ENCODE measurements at places on chromosomes 3 and 15.

- no peaks in the 10 kb centered on the region for H3K36me3 ChIP-seq
- H3K27me3 ChIP-seq: no peaks in the 10 kb centered on the region
- no peak overlapping the region for H3K27ac ChIP-seq
- DNase-seq: no peak
Measured at GRCh38 chr3:111767756-111768445, 91.2 kb upstream of the PHLDB2 start.

- no peak for DNase-seq
- no peaks in the 10 kb centered on the region for H3K36me3 ChIP-seq
- no peak overlapping the region for H3K4me3 ChIP-seq
- H3K4me1 ChIP-seq: no peaks in the 10 kb centered on the region
- no peaks in the 10 kb centered on the region for H3K27me3 ChIP-seq
Measured at GRCh38 chr3:31521468-31521867, 11.3 kb upstream of the STT3B start.

DNA sequence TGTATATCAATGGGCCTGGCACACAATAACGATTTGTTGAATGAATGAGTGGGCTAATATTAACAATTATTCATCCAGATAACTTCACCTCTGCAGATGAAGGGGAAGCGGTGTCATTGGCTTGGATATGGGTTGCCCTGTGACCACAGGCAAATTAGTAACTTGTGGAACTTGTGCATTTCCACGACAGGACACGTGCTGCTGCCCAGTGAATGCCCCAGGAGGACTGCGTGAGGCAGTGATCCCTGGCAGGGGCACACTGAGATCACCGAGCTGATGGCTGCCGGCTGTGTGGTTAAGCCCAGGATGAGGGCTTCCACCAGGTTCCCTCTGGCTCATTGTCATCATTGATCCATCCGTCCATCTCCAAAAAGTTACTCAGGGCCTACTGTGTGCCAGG, 84.1 kb upstream of the HACD2 start:
- H3K36me3 ChIP-seq: peaks cover 7% of the 10 kb centered on the region
- no peak for DNase-seq
- H3K27me3 ChIP-seq: no peaks in the 10 kb centered on the region
- peak overlapping the region; percentile 56 for H3K27ac ChIP-seq

DNA sequence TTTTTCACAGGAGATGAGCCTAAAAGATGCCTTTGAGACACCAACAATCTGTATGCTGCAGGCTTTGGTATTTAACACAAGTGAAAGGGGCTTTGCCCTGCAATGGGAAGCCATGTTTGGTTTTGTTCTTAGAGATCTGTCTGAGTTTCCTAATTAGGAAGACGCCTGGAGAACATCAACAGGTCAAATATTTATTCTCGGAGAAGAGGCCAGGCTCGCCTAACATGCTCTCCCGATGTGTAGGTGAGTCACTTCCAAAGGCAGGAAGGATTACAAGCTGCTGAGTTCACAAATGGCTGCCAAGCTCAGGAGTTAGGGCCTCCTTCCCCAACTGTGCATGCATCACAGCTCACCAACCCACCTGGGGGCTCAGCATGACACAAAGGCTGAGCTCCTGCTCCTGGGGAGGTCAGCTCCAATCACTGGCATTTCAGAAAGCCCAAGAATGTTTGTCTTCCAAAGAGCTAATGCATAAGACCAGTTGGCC, 119.5 kb upstream of the PRICKLE2 start:
- no peak overlapping the region for H3K4me3 ChIP-seq
- H3K36me3 ChIP-seq: no peaks in the 10 kb centered on the region
- peaks cover 4% of the 10 kb centered on the region for H3K4me1 ChIP-seq
- H3K27me3 ChIP-seq: no peaks in the 10 kb centered on the region

DNA sequence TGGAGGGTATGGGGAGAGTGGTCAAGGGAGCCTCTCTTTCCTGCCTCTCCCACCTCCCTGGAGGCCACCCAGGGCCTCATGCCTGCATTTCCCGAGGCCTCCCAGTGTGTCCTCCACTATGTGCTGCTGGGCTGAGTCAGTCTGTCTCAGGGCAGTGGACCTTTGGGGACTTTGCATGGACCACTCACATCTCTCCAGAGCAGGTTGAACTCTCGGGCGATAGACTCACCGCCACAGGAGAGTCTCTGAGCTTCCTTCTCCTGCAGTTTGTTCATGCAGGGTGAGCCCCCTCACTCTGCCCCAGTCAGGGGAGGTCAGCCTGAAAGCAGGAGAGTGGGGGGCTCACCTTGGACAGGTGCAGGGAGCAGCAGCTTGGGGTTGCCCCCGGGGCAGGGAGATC, 60.5 kb upstream of the SEC22A start:
- H3K27me3 ChIP-seq: no peaks in the 10 kb centered on the region
- H3K4me1 ChIP-seq: peaks cover 6% of the 10 kb centered on the region
- no peak for DNase-seq
- no peak overlapping the region for H3K27ac ChIP-seq
- H3K36me3 ChIP-seq: no peaks in the 10 kb centered on the region

GRCh38 chr15:81263477-81263876, 60.5 kb downstream of the STARD5 start:
- H3K27ac ChIP-seq: no peak overlapping the region
- no peak overlapping the region for H3K4me3 ChIP-seq
- peaks cover 13% of the 10 kb centered on the region for H3K27me3 ChIP-seq
- H3K36me3 ChIP-seq: no peaks in the 10 kb centered on the region
- peaks cover 11% of the 10 kb centered on the region for H3K4me1 ChIP-seq
- DNase-seq: no peak

DNA sequence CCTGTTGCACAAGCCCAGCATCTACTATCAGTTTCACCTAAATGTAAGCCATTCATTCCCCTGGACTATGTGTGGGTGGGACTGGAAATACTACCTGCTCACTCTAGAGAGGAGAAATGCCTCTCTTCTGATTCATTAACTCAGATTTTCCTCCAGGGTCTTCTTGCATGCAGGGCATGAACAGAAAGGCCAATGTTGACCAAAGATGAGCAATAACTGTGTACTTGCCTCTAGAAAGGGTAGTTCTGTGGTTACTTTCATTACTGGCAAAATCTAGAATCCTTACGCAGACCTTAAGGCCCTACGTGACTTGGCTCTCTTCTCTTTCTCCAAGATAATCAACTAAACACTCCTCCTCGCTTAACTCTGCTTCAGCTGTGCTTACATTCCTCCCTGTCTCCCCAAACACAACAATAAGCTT, 81.4 kb upstream of the PSMD6 start:
- no peak overlapping the region for H3K4me3 ChIP-seq
- no peaks in the 10 kb centered on the region for H3K36me3 ChIP-seq
- H3K4me1 ChIP-seq: peaks cover 6% of the 10 kb centered on the region
- no peak overlapping the region for H3K27ac ChIP-seq
- H3K27me3 ChIP-seq: no peaks in the 10 kb centered on the region
- no peak for DNase-seq

DNA sequence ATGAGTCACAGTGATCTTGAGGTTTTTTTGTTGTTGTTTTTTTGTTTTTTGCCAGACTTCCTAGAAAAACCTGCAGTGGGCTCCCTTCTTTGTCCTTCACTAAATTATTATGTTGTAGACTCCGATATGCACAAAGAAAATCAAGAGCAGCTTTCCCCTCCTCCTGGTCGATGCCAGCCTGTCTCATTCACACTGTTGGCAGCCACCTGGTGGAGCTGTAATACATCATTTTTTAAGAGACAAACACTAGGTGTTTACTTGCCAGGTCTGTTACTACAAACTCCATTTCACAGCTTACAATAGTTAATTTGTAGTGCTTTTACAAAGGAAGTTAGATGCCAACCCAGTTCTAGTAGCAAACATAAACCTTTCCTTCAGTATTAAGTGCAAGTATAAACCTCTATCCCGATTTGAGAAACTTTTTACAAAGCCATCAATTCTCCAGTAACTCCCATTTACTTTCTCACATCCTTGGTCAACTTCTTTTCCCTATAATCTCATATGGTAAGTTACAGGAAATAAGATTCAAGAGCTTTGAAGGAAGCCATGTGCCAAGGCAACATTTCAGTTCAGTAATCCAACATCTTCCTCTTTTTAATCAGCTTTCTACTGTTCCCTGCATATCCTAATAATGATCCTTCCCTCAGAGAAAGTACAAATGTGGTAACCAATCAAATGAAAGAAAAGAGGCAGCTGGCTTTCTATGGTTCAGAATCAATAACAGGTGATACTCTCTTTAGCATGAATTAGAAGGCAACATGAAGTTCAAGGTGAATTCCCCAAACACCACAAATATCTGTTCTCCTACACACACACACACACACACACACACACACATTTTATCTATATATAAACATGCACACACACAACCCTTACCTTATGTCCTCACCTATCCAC, 14.0 kb downstream of the AAGAB start:
- no peaks in the 10 kb centered on the region for H3K36me3 ChIP-seq
- peaks cover 4% of the 10 kb centered on the region for H3K4me1 ChIP-seq
- no peaks in the 10 kb centered on the region for H3K27me3 ChIP-seq
- no peak overlapping the region for H3K4me3 ChIP-seq
- DNase-seq: peak; percentile 41
- H3K27ac ChIP-seq: no peak overlapping the region

DNA sequence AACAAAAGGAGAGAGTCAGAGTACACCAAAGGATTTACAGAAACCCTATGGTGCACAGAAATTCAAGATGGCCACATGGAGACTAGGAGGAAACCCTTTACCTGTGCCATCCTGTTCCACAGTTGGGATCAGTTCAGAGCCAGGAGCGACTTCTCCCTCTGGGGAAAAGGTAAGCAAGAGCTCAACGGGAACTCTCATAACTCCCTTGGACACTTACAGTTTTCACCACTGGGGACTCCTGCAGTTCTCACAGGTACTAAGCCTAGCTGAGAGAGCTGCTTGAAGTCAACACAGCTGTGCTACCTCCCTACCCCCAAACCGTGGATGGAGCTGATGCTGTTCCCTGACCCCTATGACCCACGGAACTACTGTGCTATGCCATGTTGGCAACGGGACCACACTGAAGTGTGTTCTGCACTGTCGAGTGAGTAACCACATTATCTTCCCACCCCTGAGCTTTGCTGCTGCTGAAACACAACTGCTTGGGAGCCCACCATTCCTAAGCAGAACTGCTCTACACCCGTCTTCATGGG, 606.8 kb downstream of the GBE1 start:
- H3K36me3 ChIP-seq: no peaks in the 10 kb centered on the region
- no peaks in the 10 kb centered on the region for H3K27me3 ChIP-seq
- H3K27ac ChIP-seq: no peak overlapping the region
- no peaks in the 10 kb centered on the region for H3K4me1 ChIP-seq

GRCh38 chr3:114718071-114718897, 424.5 kb downstream of the TIGIT start:
- no peaks in the 10 kb centered on the region for H3K27me3 ChIP-seq
- H3K4me3 ChIP-seq: no peak overlapping the region
- H3K36me3 ChIP-seq: no peaks in the 10 kb centered on the region
- H3K4me1 ChIP-seq: peaks cover 16% of the 10 kb centered on the region

DNA sequence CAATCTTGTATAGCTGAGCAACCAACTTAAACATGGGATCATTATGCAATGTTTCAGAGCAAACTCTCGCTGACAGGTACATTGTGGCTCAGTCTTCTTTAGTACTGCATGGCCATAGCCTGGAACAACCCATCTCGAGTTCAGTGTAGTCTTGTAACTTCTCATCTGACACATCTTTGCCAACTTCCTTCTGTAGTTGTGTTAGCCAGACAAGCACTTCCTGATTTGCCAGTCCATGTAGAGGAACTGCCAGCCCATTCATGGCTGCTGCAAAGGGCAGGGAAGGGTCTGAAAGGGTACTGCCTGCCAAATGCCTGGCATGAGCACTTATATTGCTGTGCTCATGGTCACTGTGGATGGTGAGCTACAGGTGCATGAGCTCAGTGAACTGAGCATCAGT, 49.2 kb upstream of the CCDC54 start:
- no peak overlapping the region for H3K4me3 ChIP-seq
- H3K27me3 ChIP-seq: no peaks in the 10 kb centered on the region
- H3K36me3 ChIP-seq: no peaks in the 10 kb centered on the region
- no peaks in the 10 kb centered on the region for H3K4me1 ChIP-seq
- no peak for DNase-seq

- no peak overlapping the region for H3K4me3 ChIP-seq
- H3K36me3 ChIP-seq: no peaks in the 10 kb centered on the region
- no peaks in the 10 kb centered on the region for H3K4me1 ChIP-seq
- H3K27me3 ChIP-seq: no peaks in the 10 kb centered on the region
- H3K27ac ChIP-seq: no peak overlapping the region
- DNase-seq: no peak
Measured at GRCh38 chr3:46607603-46608028, 4.7 kb upstream of the FAM240A start.

DNA sequence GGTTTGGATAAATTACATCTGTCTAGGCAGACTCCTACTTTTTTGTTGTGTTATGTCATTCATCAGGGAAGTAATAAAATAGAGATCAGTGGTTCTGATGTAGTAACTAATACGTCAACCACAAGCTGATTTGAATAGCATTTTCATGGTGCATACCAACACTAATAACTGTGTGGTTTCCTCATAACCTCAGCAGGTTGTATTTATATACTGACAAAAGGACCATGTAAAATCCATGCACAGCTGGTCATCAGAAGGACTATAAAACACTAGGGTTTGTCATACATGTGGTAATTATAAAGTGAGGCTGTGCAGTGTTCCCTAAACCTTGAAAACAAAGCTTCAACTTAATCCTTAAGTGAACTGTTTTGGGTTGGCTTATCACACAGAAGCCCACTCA, 216.8 kb upstream of the RBMS3 start:
- H3K36me3 ChIP-seq: no peaks in the 10 kb centered on the region
- H3K27me3 ChIP-seq: no peaks in the 10 kb centered on the region
- H3K27ac ChIP-seq: no peak overlapping the region
- DNase-seq: no peak

GRCh38 chr3:38562467-38562925, 66.4 kb downstream of the EXOG start:
- no peak overlapping the region for H3K27ac ChIP-seq
- no peak for DNase-seq
- H3K4me1 ChIP-seq: no peaks in the 10 kb centered on the region
- H3K4me3 ChIP-seq: no peak overlapping the region
- H3K36me3 ChIP-seq: no peaks in the 10 kb centered on the region
- H3K27me3 ChIP-seq: no peaks in the 10 kb centered on the region

- peak overlapping the region; percentile 74 for H3K27ac ChIP-seq
- H3K4me1 ChIP-seq: peaks cover 5% of the 10 kb centered on the region
- no peaks in the 10 kb centered on the region for H3K27me3 ChIP-seq
- H3K4me3 ChIP-seq: no peak overlapping the region
Measured at GRCh38 chr3:129087138-129087702, 26.6 kb downstream of the GP9 start.

GRCh38 chr3:33798113-33798417, 365 bp upstream of the PDCD6IP start:
- H3K4me1 ChIP-seq: peaks cover 32% of the 10 kb centered on the region
- DNase-seq: no peak
- no peaks in the 10 kb centered on the region for H3K27me3 ChIP-seq
- peak overlapping the region; percentile 84 for H3K4me3 ChIP-seq
- peak overlapping the region; percentile 97 for H3K27ac ChIP-seq

DNA sequence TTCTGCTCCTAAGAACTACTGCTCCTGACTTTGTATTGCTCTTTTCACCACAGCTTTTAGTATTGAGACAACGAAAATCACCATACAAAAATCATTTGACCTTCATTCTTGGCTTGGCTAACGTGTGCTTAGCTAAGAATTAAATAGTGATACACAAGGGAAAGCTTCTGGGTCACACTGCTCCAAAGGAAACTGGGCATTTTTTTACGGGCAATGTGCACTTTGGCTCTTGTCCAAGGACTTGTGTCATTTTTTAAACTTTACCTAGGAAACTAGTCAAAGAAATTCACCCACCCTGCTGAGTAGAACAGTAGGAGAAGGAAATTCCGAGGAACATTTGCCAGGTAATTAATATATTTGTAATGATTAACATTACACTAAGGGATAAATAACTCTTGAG, 19.8 kb downstream of the WDR72 start:
- no peak overlapping the region for H3K4me3 ChIP-seq
- DNase-seq: no peak
- H3K4me1 ChIP-seq: no peaks in the 10 kb centered on the region
- no peak overlapping the region for H3K27ac ChIP-seq
- no peaks in the 10 kb centered on the region for H3K27me3 ChIP-seq
